SJCRH30 (cell line): ENCODE measurements at places on chromosomes 7 and 10.

GRCh38 chr7:120344276-120344675 lies 71.3 kb downstream of the KCND2 start:
- no peak for DNase-seq

DNA sequence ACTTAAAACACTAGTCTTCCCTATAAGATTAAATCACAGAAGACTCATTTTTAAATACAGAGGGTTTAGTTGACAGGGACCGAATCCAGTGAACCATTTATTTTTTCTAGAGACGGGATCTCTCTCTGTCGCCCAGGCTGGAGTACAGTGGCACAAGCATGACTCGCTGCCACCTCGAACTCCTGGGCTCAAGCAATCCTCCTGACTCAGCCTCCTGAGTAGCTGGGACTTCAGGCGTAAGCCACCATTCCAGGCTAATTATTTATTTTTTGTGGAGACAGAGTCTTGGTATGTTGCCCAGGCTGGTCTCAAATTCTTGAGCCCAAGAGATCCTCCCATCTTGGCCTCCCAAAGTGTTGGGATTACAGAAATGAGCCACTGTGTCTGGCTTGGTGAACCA lies 20.9 kb upstream of the LYZL1 start:
- DNase-seq, result no peak

GRCh38 chr10:19096501-19097073 lies 48.0 kb downstream of the MALRD1 start:
- DNase-seq, result no peak

- no peak for DNase-seq
These were observed 77.9 kb downstream of the HECTD2 start for GRCh38 chr10:91487911-91488582.

DNA sequence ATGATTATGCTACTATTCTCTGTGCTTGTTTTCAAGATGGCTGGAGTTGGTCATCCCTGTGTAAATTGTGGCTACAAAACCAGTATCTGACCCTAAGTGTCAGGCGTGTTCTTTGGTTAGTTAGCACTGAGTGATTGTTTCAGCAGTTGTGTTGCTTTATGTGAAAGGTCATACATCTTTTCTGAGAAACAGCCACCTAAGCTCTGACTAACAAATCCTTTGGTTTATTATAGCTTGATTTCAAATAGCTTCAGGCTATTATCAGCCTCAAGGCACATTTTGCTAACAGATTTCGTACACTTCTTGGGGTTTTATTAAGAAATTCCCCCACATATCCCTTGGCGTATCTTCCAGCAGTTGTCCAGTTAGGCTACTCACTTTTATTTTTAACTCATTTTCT lies 4.8 kb upstream of the ADRB1 start:
- no peak for DNase-seq

- DNase-seq, result no peak
These were observed 37.8 kb downstream of the RSU1 start for GRCh38 chr10:16779384-16779915.

GRCh38 chr7:26419198-26419597 lies 127.5 kb downstream of the SNX10 start:
- no peak for DNase-seq

DNA sequence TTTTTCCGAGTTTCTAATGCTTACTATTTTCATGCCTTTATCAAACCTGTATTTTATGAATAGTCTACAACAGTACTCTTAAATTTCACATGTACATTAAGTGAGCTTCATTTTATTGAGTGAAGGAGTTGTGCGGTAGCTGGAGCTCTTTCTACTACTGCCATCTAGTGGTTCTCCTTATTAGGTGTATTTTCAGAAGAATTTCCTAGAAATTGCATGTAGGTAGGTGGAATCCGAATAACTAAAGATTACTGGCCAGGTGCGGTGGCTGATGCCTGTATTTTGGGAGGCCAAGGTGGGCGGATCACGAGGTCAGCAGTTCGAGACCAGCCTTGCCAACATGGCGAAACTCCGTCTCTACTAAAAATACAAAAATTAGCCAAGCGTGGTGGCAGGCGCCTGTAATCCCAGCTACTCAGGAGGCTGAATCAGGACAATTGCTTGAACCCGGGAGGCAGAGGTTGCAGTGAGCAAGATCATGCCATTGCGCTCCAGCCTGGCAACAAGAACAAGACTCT lies 38.3 kb downstream of the LRRC72 start:
- peak; percentile 78 for DNase-seq

- no peak for DNase-seq
These were observed 5.3 kb upstream of the C1GALT1 start for GRCh38 chr7:7177044-7177517.

- no peak for DNase-seq
These were observed 695.4 kb upstream of the POM121L12 start for GRCh38 chr7:52340067-52340466.

- DNase-seq, result peak; percentile 40
These were observed 40.8 kb upstream of the LOXL4 start for GRCh38 chr10:98308669-98309365.

DNA sequence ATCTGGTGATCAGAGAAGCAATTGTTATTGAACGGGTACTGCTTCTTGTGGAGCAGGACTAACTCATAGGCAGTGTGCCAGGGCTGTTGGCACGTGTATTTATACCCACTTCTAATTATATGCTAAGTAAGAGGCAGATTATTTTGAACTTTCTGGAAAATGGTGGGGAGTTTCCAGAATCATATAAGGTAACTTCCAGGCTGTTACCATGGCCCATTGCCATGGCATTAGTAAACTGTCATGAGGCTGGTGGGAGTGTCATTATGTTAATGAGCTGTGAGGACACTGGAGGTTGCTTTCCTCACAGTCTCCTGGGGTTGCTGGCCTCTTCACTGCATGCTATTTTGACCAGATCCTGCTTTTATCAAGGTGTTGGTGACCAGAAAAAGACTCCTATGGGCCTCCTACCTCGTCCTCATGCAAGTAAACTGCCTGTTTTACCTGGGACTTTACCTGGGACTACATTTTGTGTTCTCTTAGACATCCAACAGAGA lies 122.6 kb downstream of the KCND2 start:
- no peak for DNase-seq

DNA sequence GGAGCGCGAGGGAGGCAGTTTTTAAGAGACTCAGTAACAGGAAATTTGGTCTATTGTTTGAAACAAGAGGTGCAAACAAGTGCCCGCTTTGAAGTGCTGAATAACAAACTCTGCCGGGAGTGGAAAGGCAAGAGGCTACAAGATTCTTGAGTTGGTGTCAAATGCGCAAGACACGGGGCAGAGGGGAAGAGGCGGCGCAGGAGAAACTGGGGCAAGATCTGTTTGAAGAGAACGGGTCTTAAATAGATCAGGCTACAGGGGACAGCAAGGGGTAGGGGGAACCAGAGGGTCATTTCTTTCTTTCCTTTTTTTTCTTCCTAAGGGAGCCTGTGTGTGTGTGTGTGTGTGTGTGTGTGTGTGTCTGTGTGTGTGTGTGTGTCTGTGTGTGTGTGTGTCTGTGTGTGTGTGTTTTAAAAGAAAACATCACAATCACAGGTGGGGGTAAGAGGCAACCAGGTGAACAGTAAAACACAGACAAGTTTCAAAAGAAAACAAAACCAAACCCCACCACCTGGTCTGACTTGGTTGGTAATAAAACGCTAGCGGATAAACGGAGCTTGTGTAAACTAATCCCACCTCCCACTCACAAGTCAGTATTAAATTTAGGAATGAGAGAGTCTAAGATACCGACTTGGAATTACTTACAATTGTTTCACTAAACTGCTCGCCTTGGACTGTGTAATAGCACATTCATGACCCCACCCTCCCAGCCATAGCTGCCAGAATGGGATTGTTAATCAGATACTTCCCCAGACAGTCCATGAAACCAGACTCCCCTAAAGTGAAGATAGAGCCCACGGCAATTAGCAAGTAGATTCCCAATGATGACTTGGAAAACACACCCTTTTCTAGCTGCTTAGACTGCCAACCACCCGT lies 13.1 kb upstream of the CUX1 start:
- no peak for DNase-seq

DNA sequence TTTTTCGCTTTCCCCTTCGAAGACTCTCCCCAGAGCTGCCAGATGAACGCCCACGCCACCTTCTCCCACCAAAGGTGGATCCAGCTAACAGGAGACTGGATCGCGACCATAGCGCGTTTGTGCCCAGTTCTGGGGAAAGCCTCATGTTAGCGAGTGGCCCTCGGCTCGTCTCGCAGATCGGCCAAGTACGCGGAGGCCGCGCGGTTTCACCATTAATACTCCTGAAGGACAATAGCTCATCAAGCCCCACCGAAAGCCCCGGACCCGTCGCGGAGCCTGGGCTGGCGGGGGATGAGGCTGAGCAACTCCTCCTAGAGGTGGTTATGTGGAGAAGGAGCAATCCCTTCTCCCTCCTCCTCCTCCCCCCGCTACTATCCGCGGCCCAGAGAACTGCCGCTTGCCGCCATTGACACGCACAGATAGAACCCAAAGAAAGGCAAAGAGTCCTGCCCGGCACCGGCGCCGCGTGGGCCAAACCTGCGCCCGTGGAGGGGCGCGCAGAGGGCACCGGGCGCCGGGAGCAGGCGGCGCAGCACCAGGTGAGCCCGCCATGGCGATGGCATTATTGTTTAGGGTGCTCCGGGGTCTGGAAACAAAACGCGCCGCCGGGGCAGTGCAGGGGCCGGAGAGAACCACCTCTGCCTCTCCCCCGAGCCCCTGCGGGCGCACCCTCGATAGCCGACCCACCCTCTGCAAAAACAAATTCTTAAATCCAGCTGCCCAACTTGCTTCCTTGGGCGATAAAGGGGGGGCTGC lies at the start of gene MACROH2A2:
Gene MACROH2A2, plus strand, starts transcription at position 385 of the 756 bp plus-strand sequence. CDS start 22,813 bp downstream, outside the sequence.
- DNase-seq, result peak; percentile 43

DNA sequence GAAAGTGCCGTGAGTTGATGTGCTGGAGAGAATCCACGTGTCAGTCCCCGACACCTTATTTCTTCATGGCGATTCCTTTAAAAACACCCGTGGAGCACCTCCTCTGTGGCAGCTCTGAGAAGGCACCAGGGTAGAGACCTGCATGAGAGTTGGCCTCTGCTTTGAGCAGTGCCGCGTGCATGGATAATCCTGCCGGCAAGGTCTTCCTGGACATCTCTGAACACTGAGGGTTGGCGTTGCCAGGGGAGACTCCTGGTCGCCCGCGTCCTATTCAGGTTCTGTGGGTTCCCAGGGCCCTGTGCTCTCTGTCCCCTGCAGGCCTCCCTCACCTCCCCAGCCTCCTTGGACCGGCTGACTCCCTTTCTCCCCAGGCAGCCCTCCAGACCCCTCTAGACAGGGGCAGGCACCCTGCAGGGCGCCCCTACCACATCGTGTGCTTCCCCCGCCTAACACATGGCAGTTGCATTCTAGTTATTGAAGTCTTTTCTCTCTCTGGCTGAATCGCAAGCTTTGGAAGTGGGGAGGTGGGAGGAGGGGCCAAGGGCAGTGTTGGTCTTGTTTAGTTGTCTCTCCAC lies 95.6 kb downstream of the MKI67 start:
- no peak for DNase-seq

GRCh38 chr7:129315960-129316359 lies 91.1 kb downstream of the AHCYL2 start:
- DNase-seq, result peak; percentile 71

GRCh38 chr10:107616463-107617410 lies 452.2 kb upstream of the SORCS1 start:
- DNase-seq, result no peak

DNA sequence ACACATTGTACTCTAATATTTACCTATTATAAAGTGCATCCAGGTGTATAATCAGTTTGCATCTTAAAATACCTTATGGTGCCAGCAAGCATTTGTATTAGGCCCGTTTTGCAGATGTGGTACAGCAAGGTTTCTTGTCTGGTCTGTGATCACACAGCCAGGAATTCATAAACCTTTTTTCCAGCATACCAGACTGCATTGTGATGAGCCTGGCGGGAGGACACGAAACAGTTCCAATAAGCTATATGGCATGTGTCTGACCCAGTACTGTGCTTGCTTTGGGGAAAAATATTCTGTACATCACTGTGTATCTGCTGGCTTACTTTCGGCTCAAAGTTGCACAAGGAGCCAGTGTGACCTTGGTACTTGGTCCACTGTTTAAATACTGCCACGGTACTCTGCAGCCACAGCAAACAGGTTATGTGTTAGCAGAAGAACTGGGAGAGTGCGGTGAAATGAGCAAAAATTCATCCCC lies 36.3 kb downstream of the CHN2 start:
- DNase-seq, result no peak

DNA sequence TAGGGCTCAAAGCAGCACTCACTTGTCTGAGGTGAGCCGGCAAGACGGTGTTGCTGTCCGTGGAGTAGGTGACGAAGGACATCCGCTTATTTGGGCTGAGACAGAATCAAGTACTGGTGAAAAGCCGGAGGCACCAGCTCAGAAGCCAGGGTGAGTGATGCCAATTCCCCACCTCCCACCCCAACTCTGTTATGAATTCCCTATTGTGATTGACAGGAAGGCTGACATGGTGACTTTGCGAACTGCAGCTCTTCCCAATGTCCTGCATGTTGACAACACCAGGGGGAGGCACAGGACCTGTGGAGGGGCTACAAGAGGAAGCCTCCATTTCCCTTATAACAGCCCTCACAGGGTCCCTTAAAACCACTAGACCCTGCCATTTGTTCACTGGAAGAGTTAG lies 52.3 kb upstream of the MSMB start:
- no peak for DNase-seq

- no peak for DNase-seq
These were observed 6.5 kb downstream of the ARHGAP22 start for GRCh38 chr10:48598243-48598935.

GRCh38 chr10:112755446-112756234 lies 194.4 kb upstream of the TCF7L2 start:
- no peak for DNase-seq

GRCh38 chr7:114527589-114527988 lies 113.0 kb downstream of the FOXP2 start:
- no peak for DNase-seq

DNA sequence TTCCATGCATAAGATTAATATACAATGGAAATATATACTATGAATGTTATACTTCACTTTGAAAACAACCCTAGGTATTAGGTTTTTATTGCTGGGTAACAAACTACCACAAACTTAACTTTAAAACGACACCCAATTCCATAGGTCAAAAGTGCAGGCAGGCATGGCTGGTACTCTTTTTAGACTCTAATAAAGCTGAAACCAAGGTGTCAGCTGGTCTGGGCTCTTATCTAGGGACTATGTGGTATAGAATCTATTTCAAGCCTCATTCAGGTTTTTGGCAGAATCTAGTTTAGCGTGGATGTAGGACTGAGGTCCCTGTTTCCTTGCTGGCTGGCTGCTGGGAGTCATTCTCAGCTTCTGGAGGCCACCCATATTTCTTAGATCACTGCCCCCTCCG lies 65.0 kb upstream of the TMEM168 start:
- DNase-seq, result no peak

GRCh38 chr7:28722684-28723083 lies 235.4 kb downstream of the TRIL start:
- DNase-seq, result no peak

DNA sequence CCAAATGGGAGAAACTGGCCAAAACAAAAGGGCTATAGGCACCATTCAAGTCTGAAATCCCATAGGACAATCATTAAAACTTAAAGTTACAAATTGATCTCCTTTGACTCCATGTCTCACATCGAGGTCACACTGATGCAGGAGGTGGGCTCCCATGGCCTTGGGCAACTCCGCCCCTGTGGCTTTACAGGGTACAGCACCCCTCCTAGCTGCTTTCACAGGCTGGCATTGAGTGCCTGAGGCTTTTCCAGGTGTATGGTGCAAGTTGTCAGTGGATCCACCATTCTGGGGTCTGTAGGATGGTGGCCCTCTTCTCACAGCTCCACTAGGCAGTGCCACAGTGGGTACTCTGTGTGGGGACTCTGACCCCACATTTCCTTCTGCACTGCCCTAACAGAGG lies 662.1 kb downstream of the XPNPEP1 start:
- no peak for DNase-seq

- DNase-seq, result no peak
These were observed 82.1 kb upstream of the PPP2R2D start for GRCh38 chr10:131818510-131819234.
